Activated naive CD4-positive, alpha-beta T cell treated with anti-CD3 and anti-CD28 coated beads for 36 hours (primary cell): ENCODE measurements at places on chromosomes 5 and 9.

DNA sequence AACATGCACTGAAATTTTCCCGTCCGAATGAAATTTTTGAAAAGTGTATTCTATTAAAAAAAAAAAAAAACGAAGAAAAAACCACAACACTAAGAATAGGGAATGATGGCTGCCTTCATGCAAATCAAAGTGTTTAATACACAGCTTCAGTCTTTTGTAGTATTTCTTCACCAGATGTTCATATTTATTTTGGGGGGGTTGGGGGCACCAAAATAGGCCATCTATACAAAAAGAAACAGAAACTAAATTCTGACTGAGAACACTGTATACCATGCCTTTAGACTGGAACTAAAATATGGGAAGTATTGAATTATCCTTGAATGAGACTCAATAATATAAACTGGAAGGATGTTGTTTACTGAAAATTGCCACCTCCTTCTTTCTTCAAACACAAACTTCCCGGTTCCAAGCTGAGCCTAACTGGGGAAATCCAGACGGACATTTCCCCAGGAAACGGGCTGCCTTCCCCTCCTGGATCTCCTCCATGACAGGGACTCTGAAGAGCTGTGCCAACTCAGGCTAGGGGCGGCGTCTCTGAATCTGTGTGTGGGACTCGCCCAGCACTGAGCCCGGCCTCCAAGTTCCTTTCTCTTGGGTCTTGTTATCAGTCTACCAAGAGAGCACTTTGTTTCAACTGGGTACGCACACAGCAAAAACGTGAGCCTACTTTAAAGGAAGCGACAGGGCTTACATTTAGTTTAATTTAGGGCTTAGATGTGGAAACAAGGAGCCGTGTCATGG, 511.3 kb upstream of the ADAMTS16 start:
- DNase-seq = no peak

DNA sequence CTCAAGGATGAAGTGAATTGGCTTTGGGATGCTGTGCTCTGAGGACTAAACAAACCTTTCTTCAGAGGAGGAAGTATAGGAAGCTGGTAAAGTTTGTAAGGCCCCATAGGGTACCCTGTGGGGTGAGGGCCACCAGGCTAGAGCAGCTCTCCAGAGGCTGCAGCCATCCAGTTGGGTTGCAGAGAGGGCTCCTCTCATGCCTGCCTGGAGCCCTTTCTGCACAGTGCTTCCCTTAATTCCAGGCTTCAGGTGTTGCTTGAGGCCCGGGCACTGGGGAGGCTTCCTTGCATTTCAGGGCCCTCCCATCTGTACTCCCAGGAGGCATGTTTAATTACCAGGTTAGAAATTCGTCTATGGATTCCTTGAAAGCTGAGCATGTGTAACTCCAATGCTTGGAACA, 95.3 kb upstream of the FSTL4 start:
- no peak for DNase-seq

DNA sequence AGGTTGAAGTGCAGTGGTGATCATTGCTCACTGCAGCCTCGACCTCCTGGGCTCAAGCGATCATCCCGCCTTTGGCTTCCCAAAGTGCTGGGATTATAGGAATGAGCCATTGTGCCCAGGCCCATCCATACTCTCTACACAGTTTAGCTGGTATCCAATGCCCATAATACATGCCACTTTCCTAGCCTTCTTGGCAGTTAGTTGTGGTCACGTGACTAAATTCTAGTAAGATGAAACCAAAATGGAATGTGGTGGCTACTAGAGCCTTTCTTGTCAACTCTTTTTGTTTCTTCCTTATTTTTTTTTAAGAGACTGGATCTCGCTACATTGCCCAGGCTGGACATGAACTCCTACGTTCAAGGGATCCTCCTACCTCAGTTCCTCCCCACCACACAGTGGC, 15.3 kb upstream of the KIF27 start:
- DNase-seq = no peak

- no peak for DNase-seq
Observed at GRCh38 chr9:76638001-76638400, 126.2 kb upstream of the PCA3 start.

DNA sequence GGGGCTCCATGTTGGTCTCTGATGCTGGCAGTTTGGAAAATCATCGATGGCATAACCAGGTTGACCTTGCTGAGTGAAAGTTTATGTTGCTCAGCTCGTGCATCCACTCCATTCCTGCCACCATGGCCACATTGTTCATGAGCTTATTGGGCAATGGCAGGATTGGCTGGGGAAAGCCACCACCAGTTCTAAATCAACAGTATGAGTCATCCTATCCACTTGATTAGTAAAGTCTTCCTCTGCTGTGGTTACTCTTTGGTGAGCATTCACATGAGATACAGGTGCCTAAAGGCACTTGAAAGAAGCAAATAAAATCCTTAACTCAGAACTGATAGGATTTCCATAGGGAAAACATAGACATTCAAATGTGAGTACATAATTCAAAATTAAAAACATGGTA, 131.8 kb upstream of the FBN2 start:
- DNase-seq = no peak
